ENCODE measurements at places on chromosomes 1 and 21.

DNA sequence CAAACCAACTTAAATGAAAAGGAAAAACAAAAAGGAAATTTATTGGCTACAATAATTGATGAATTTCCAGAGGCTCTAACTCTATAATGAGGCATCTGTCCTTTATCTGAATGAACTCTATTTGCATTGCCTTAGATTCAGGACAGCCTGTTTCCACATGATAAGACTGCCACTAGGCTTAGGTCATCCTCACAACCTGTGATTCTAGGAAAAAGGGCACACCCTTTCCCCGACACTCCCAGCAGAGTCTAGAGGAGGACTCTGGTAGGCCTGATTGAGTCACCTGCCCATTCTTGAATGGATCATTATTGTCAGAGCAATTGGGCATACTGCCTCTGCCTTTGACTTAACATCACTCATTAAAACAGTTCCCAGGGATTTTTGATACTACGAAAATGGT, 262.8 kb downstream of the TPR start:
- H3K27ac ChIP-seq, result no peak overlapping the region
- H3K4me3 ChIP-seq, result no peak overlapping the region
- H3K4me1 ChIP-seq, result no peaks in the 10 kb centered on the region

DNA sequence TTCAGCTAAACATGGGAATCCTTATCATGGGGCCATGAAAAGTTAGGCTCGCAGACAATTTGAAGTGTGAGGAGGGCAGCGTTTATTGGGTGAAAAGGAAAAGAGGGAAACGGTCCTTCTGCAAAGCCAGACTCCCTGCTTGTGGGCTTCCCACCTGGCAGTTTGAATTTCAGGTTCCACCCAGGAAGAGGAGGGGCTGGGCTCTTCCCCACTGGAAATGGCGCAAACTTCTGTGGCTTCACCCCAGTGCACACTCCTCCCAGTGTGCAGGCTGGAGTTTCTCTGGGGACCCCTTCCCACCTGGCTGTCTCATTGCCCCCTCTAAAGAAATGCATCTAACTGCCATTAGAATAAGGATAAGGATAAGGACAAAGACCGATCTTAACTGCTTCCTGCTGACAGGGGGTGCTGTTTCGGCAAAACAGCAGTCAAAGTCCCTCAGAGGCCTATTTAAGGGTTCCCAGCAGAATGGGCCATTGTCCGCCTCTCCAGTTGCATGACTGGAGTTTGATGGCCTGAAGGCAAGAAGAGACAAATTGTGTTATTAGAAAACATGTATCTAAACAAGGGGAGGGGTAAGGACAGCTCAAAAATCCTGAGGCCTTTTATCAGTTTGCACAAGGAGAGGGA, 20.4 kb downstream of the AIM2 start:
- no peak for DNase-seq
- H3K4me3 ChIP-seq, result no peak overlapping the region
- H3K27me3 ChIP-seq, result no peaks in the 10 kb centered on the region
- H3K36me3 ChIP-seq, result peaks cover 54% of the 10 kb centered on the region
- peak overlapping the region; percentile 51 for H3K27ac ChIP-seq

- no peaks in the 10 kb centered on the region for H3K36me3 ChIP-seq
- no peak overlapping the region for H3K27ac ChIP-seq
- no peak overlapping the region for H3K4me3 ChIP-seq
- no peaks in the 10 kb centered on the region for H3K4me1 ChIP-seq
These were observed 2.2 kb downstream of the SPATA46 start for GRCh38 chr1:162374406-162374805.

GRCh38 chr21:16241479-16241963, 511.7 kb downstream of the USP25 start:
- H3K4me1 ChIP-seq, result no peaks in the 10 kb centered on the region
- H3K36me3 ChIP-seq, result no peaks in the 10 kb centered on the region
- no peak overlapping the region for H3K4me3 ChIP-seq
- no peak for DNase-seq
